ENCODE measurements at places on chromosomes 5 and 9.

- no peak for DNase-seq
Measured at GRCh38 chr5:171673328-171673727, 112.3 kb upstream of the SMIM23 start.

DNA sequence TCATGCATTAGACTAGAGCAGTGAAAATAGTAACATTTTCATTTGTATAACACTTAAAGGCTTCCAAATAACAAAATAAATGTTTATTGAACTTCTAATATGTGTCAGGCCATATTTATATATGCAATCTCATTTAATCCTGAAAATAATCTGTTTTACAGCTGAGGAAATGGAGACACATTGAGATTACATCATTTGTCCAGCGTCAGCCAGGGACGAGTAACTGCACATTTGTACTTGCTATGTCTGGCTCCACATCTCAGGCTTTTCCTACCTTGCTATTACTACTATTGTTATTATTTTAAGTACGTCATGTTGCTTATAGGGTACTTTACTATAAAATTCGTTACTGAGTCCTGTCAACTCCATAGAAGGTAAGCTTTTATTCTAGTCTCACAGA, 3.8 kb upstream of the C9 start:
- no peak for DNase-seq

DNA sequence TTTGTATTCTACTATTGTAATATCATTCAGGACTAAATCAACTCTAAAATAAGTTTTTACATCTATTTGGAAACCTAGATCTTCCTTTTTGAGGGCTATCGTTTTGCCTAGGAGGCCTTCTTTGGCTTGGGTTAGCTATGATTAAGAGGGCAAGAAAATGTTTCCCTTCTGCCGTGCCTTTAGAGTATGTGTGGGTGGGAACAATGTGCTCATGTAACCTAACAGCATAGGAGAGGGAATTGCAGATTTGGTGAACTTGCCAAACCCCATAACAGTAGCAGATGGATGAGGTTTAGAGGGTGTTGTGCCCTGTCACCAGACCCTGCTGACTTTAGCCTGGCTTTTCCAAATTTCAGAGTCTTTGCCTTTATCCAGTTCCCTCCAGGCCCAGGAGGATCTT, 339.0 kb downstream of the ADGRV1 start:
- no peak for DNase-seq

- no peak for DNase-seq
Measured at GRCh38 chr5:84085387-84086041, 299.2 kb downstream of the EDIL3 start.

GRCh38 chr5:159833846-159834245, 82.4 kb upstream of the ADRA1B start:
- no peak for DNase-seq

- DNase-seq, result no peak
Measured at GRCh38 chr5:42429694-42430093, 6.5 kb downstream of the GHR start.

GRCh38 chr5:107196500-107197059, 474.2 kb downstream of the EFNA5 start:
- no peak for DNase-seq

GRCh38 chr9:6414247-6414641, 1.2 kb downstream of the UHRF2 start:
- no peak for DNase-seq

All from CD4-positive, alpha-beta T cell treated with Interferon alpha-2 for 1 hour (primary cell).